ENCODE measurements at places on chromosomes 7 and 10.
A peak's percentile ranks its signal among the peaks of the same experiment; 100 is the strongest.

DNA sequence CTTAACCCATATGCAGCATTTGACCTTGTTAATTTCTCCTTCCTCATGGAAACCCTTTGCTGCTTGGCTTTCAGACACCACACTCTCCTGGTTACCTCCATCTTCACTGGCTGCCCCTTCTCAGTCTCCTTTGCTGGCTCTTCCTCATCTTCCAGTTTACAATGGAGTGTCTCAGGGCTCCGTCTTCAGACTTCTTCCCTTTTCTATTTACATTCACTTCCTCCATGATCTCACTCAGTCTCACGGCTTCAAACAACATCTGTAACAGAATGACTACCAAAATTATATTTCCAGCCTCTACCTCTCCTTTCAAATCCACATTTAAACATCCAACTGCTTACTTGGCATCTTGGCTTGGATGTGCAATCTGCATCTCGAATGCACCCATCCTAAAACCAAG lies 140.4 kb downstream of the DKK1 start:
- DNase-seq: no peak

- DNase-seq: no peak
Observed at GRCh38 chr7:2869981-2870380, 25.9 kb upstream of the GNA12 start.

DNA sequence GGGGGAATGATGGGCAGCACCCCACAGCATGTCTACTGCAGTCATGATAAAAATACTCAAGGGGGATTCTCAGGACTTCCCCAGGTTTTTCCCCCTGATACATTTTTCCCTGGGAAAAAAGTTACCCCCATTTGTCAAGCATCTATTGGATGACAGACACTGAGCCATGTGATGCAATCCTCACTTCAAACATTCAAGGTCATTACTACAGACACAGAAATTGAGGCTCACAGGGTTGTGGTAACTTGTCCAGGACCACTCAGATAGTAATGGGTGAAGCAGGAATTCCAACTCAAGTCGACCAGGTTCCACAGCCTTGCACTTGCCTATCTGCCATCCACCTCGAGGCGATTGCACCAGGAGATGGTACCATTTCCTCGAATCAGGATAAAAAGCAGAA lies 31.7 kb downstream of the PPP1R3C start:
- DNase-seq: no peak

DNA sequence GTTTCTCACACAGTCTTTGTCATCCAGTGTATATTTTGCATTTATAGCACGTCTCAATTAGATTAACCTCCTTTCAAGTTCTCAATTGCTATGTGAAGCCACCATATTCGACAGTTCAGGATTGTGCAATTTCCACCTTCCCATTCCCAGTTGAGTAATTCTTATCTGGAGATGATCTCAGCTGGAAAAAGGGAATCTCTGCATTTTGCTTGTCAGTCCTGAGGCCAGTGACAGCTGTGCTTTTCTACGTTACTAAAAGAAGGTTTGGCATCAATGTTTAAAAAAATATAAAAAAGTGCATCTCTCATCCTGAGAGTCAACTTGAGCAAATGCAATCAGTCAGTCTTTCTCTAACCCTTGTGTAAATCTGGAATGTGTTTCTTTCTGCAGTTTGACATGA lies 247.7 kb downstream of the PRKG1 start:
- DNase-seq: no peak

DNA sequence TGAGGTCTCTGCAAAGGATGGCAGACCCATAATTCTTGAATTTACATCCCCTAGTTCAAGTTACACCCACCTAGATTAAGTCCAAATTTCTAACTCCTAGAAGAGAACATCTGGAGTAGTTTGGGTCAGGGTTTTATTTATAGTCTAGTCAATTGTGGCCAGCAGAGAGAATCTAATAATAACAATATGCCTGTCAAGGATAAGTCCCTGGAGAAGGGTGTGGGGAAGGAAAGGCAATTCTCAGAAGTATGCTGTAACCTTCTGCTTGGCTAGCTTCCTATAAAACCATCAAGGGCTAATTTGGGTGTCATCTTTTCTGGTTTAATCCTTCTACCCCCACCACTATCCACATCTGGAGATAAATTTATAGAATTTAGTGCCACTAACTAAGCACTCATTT lies 52.8 kb upstream of the SEMA3E start:
- DNase-seq: no peak

DNA sequence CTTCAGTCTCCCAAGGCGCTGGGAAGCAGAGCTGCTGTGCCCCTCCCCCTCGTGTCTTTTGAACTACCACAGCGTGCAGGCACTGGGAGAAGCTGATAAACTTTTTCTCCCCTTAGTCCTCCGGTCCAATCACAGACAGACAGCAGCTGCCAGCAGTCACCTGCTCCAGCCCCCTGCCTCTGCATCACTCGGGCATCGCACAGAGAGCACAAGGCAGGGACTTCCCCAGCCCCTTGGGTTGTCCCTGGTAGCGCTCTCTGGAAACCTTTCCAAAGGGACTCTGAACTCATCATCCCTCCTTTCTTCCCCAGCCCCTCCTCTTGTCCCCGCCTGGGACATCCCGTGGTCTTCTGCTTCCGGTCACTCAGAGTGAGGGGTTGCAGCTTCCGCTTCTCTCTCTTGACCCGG lies 1.4 kb upstream of the NEUROG3 start:
- DNase-seq: peak; percentile 41

- DNase-seq: no peak
Observed at GRCh38 chr10:77442699-77443189, 194.9 kb downstream of the KCNMA1 start.

DNA sequence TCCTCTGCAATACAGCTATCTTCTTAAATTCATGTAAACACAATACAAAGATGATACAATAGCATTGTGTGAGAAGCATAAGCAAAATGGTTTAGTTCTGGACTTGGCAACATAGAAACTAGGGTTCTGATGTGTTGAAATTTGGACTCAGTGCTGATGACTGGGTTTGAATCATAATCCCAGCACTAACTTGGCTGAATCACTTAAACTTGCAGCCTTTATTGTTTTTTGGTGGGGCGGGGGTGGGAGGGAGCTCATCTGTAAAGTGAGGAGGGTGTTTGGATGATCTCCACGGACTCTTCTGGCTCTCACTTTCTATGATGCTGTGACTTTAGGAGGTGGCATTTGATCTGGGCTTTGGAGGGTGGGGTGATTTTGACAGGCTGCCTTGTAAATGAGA lies 158.2 kb downstream of the WNT2 start:
- DNase-seq: no peak

GRCh38 chr7:1127001-1127400 lies 33.0 kb downstream of the ZFAND2A start:
- no peak for DNase-seq

DNA sequence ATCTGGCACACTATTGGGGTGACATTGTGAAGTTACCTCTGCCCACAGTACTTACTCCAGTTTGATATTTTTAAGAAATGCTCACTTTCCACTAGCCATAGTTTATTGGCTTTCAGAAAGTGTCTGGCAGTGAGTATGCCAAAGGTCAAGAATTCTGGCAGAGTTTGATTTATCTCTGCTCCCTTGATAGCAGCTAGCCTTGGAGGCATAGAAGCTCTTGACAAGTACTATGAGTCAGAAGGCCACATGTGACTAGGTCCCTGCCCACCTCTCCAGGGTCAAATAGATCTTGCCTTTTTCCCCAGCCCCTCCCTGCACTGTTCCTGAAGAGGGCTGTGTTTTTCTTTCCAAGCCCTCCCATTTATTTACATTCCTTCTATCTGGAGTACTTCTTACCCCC lies 202.2 kb downstream of the AUTS2 start:
- DNase-seq: no peak

DNA sequence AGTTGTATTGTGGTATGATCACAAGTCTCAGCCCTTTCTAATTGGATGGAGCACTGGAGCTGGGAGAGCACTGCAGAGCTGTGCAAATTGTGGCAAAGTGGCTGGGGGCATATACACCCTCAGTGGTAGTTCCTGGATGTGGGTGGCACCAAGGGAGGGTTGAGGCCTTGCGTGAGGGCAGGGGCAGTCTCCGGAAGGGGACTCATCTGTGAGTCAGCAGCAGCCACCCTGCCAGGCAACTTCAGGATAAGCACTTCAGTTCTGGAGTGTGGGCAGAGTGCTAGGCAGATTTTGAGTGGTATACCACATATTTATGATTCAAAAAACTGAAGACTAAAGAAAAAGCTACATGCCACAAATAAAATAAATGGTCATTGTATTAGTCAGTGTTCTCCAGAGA lies 210.5 kb downstream of the ETV1 start:
- peak; percentile 13 for DNase-seq

- DNase-seq: no peak
Observed at GRCh38 chr10:89079961-89080360, 89.4 kb downstream of the FAS start.

GRCh38 chr10:98486421-98486820 lies 39.7 kb upstream of the HPS1 start:
- no peak for DNase-seq

DNA sequence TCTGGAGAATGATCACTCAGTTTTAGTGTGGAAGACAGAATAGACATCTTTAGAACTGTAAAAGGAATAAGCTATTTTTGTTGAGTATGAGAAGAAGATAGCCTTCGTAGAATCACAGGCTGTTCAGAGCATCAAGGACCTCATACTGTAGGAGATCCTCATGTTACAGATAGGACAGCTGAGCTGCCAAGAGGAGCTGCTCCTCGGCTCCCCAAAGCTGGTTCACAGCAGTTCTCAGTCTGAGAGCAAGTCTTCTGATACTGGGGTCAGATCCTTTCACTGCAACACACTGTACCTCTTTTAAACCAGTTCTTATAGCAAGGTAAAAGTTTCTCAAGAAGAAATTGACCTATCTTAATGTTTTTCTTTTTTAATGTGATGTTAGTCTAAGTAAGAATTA lies 17.1 kb downstream of the CCNY start:
- DNase-seq: no peak

DNA sequence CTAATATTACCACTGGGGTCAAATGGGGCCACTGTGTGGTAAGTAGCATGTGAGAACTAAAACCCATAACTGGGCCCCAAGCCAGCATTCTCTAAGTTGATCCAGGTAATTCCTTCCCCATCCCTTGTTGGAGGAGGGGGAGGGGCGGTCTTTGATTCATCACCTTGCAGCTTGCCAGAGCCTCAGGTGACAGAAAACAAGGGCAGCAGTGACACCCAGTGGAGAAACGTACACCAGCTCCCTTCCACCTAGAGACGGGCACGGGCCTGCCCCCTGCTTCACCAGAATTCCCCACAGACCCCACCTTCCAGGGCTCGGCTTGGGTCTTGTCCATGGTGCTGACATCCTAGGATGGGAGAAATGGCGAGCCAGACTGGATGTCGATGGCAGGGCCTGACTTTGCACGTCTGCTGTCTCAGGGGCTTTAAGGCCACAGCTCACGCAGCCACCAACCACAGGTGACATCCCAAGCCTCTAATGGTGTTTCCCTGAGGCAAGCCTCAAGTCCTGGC lies 102.0 kb downstream of the STRA8 start:
- DNase-seq: peak; percentile 69

DNA sequence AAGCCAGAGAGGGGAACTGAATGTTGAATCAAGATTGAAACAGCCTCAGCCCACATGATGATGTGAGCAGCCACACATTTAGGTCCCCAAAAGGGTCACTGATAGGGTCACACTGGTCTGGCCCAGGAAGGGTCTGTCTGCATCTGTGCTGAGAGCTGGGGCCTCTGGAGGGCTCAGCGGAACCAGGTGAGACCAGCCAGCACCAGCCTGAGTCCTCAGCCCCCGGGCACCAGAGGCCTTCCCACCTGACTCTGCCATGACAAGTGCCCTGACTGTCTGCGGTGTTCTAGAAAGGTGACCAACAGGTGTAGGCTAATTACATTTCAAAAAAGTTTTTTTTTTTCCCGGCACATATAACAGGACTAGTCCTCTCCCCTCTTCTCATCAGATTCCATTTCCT lies 76.2 kb downstream of the WDR11 start:
- no peak for DNase-seq

GRCh38 chr7:50304129-50304910 lies at the start of gene IKZF1:
IKZF1 (plus strand) TSS chr7:50304716; CDS start chr7:50319062, 14,346 bp downstream.
- peak; percentile 66 for DNase-seq

GRCh38 chr10:27601946-27602538 lies 97.9 kb downstream of the RAB18 start:
- no peak for DNase-seq

DNA sequence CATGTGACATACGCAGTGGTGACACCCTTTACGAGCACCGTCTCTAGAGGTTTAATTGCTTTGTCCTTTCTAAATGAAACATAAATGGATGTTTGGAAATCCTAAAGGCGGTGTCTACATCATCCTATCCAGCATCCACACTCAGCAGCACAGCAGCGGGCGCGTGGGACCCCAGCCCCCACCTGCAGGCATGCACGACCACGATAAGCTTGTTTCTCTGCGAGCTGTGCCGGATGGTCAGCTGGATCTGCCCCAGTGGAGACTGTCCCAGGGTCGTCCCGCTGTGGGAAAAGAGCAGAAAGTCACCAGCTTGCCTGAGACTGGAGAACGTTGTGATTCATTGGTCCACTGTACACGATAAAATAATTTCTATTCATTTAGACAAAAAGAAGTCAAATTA lies 34.2 kb upstream of the NCAPG2 start:
- no peak for DNase-seq

DNA sequence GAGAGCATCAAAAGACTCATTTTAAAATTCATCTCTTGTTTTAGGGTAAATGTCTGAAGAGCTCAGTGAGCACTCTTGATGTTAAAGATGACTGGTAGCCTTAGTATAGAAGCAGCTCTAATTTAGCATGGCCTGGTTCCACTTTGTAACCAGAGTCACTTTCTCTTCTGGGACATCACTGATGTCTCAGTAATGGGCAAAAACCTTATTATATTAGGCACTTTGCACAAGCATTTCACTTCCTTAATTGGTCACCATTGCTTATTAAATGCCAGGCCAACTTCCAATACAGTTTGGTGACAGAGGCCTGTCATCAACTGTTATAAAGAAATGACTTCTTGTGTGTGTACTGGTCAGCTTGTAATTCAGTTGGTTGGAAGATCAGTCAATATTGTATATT lies 53.0 kb downstream of the STEAP1B start:
- no peak for DNase-seq

- DNase-seq: no peak
Observed at GRCh38 chr7:112255388-112255720, 48.9 kb downstream of the ZNF277 start.

DNA sequence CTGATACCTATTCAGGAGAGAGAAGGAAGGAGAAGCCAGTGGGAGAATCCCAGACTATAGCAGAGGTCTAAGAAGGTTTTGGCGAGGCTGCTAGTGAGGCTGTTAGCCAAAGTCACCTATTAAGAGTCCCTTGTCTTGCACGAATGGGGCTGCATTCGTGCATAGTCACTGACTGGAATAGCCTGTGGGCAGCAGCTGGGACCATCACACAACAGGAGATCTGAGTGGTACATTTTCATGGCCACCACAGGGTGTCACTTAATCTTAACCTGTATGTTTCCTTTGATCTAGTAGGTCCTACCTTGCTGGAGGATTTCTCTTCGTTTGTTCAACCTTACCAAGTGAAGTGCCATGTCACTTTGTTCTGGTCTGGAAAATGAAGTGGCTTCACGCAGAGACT lies 319.9 kb downstream of the BMPER start:
- no peak for DNase-seq

GRCh38 chr10:122056431-122057094 lies 67.6 kb downstream of the TACC2 start:
- no peak for DNase-seq
